ENCODE measurements at places on chromosomes 1 and 21.

DNA sequence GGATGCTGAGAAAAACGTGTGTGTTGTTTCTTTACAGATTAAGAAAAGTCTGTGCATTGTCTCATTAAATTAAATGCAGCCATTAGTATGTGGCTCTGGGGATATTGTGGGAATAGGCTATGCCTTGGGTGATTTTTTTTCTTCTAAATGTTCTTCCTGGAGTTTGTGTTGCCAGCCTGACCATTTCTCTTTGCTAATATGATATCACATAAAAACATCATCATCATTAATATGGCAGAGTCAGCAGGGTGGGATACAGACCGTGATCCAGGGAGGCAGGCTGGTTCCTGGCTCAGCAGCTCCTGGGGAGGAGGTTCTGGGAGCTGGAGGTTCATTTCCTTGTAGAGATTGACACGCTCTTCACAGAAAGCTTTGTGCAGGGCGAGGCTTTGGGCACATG lies 60.7 kb upstream of the SELENON start:
- no peak for DNase-seq

- DNase-seq: no peak
Measured at GRCh38 chr21:34284666-34285065, 79.1 kb upstream of the KCNE2 start.

- no peak for DNase-seq
Measured at GRCh38 chr1:44924835-44925464, 61.4 kb downstream of the EIF2B3 start.

- no peak for DNase-seq
Measured at GRCh38 chr1:192682335-192682734, 46.4 kb downstream of the RGS13 start.

GRCh38 chr1:7346070-7346596 lies 425.0 kb upstream of the VAMP3 start:
- no peak for DNase-seq

DNA sequence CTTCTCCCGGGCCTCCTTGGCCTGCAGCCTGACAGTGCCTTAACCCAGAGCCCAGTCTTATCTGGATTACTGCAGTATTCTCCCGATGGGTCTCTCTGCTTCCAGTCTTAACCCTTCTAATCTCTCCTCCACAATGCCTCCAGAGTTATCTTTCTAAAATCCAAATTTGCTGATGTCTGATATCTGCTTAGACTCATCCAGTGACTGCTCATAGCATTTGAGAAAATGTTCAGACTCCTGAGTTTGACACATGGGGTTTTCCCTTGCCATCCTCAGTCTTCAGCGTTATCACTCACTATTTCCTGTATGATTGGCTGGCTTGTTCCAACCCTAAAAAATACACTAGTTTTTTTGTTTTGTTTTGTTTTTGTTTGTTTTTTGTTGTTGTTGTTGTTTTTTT lies 102.0 kb downstream of the FMN2 start:
- DNase-seq: no peak

GRCh38 chr21:42118901-42119300 lies 47.8 kb downstream of the UMODL1 start:
- DNase-seq: no peak

DNA sequence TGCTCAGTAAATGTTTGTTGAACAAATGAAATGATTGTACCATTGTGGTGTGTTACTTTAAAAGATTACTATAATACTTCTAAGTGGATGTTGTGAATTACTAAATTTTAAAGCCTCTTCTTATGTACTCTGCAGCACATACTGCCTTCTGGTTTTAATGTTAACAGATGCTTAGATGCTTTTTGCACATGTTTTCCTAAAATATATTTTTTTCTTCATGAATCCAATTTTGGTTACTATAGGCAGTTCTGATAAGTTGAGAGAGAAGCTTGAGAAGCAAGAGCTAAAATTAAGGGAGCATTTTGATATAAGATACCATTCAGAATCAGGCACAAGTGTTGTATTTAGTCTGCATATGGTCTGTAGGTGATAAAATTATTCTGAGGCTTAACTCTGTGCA lies 21.3 kb downstream of the CTTNBP2NL start:
- DNase-seq: no peak
